HCT116 (cell line): ENCODE measurements at places on chromosomes 5 and 9.

DNA sequence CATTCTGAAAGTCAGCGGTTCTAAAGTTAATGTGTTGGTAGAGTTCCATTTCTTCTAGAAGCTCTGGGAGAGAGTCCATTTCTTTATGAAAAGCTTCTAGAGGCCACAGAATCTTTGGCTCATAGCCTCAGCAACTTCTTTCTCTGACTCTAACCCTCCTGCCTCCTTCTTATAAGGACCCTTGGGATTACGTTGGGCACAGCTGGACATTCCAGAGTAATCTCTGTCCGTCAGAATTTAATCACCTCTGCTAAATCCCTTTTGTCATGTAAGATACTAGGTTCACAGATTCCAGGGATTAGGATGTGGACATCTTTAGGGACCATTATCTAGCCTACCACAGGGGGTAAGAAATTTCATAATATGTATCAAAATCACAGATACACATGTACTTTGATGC lies 22.6 kb upstream of the ANKDD1B start:
- no peak overlapping the region for H3K27ac ChIP-seq
- DNase-seq, result no peak
- no peak overlapping the region for H3K4me3 ChIP-seq
- no peaks in the 10 kb centered on the region for H3K27me3 ChIP-seq

- no peak overlapping the region for H3K27ac ChIP-seq
- H3K4me3 ChIP-seq, result no peak overlapping the region
- no peaks in the 10 kb centered on the region for H3K36me3 ChIP-seq
- H3K27me3 ChIP-seq, result no peaks in the 10 kb centered on the region
- no peaks in the 10 kb centered on the region for H3K4me1 ChIP-seq
- DNase-seq, result no peak
These were observed 14.6 kb downstream of the CCNJL start for GRCh38 chr5:160297776-160298175.

DNA sequence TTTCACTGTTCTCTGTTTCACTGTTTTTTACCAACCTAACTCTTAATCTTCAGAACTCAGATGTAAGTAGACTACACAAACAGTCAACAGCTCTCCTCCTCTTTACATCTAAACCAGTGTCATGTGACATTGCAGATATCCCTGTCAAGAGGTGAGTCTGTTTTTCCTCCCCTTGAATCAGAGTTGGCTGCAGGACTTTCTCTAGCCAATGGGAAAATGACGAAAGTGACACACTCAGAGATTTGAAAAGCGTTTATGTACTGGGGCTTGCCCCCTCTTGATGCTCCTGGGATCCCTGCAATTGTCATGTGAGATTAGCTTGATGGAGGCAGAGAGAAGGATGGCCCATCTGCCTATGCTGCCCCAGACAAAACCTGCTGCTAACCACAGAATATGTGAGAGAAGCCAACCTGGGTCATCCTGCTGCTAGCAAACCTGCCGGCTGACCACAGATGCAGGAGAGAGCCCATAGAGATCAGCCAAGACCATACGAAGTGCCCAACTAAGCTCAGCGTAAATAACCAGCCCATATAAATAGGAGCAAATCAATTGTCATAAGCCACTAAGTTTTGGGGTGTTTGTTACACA lies 111.1 kb downstream of the ASTN2 start:
- no peaks in the 10 kb centered on the region for H3K36me3 ChIP-seq
- no peak overlapping the region for H3K4me3 ChIP-seq
- no peaks in the 10 kb centered on the region for H3K4me1 ChIP-seq
- no peak for DNase-seq

- H3K4me1 ChIP-seq, result no peaks in the 10 kb centered on the region
- no peaks in the 10 kb centered on the region for H3K36me3 ChIP-seq
- no peak for DNase-seq
- no peaks in the 10 kb centered on the region for H3K27me3 ChIP-seq
These were observed 17.0 kb downstream of the ERAP2 start for GRCh38 chr5:96893342-96893741.

GRCh38 chr5:173823721-173824567 lies 64.2 kb upstream of the CPEB4 start:
- H3K27me3 ChIP-seq, result no peaks in the 10 kb centered on the region
- no peak overlapping the region for H3K27ac ChIP-seq
- H3K36me3 ChIP-seq, result no peaks in the 10 kb centered on the region
- no peak for DNase-seq
- no peak overlapping the region for H3K4me3 ChIP-seq

DNA sequence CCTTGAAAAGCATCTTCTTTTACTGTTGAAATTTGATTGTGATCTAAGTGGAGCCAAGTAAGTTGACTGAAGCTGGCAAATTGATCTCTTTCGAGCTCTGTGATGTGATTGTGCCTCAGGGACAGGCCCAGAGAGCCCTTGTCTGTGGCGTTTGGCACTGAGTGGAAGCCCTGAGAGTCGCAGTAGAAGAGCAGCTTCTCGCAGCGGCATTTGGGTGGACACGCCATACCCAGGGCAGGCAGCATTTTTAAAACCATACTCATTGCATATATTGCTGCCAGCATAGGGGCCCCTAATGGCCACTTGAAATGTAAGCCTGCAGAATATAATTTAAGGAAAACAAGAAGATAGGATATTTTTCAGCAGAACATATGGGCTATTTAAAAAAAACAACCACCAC lies 894 bp downstream of the LRRTM2 start:
- H3K27ac ChIP-seq, result no peak overlapping the region
- no peak for DNase-seq
- no peaks in the 10 kb centered on the region for H3K27me3 ChIP-seq
- H3K4me3 ChIP-seq, result no peak overlapping the region

DNA sequence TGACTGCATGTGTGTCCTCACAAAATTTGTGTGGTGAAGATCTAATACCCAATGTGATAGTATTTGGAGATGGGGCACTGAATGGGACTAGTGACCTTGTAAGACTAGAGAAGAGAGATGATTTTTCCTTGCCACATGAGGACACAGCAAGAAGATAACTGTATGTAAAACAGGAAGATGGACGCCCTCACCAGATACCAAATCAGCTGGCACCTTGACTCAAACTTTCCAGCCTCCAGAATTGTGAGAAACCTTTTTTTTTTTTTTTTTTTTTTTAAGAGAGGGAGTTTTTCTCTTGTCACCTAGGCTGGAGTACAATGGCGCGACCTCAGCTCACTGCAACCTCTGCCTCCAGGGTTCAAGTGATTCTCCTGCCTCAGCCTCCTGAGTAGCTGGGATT lies 40.3 kb downstream of the UBTD2 start:
- no peak overlapping the region for H3K4me3 ChIP-seq
- H3K4me1 ChIP-seq, result no peaks in the 10 kb centered on the region
- DNase-seq, result no peak
- no peaks in the 10 kb centered on the region for H3K36me3 ChIP-seq

GRCh38 chr9:21813575-21814473 lies 11.4 kb downstream of the MTAP start:
- peak; percentile 69 for DNase-seq
- no peaks in the 10 kb centered on the region for H3K27me3 ChIP-seq
- peak overlapping the region; percentile 11 for H3K27ac ChIP-seq
- H3K36me3 ChIP-seq, result peaks cover 71% of the 10 kb centered on the region
- H3K4me1 ChIP-seq, result peaks cover 5% of the 10 kb centered on the region; the same call in 1 of the 2 replicates
- H3K4me3 ChIP-seq, result no peak overlapping the region

GRCh38 chr5:8350644-8351339 lies 481.8 kb downstream of the MTRR start:
- H3K27me3 ChIP-seq, result no peaks in the 10 kb centered on the region
- H3K36me3 ChIP-seq, result no peaks in the 10 kb centered on the region
- no peak for DNase-seq
- H3K27ac ChIP-seq, result no peak overlapping the region
- no peak overlapping the region for H3K4me3 ChIP-seq

- H3K36me3 ChIP-seq, result no peaks in the 10 kb centered on the region
- H3K27ac ChIP-seq, result no peak overlapping the region
- no peak overlapping the region for H3K4me3 ChIP-seq
- no peaks in the 10 kb centered on the region for H3K27me3 ChIP-seq
These were observed 69.1 kb upstream of the NR3C1 start for GRCh38 chr5:143472576-143472975.

DNA sequence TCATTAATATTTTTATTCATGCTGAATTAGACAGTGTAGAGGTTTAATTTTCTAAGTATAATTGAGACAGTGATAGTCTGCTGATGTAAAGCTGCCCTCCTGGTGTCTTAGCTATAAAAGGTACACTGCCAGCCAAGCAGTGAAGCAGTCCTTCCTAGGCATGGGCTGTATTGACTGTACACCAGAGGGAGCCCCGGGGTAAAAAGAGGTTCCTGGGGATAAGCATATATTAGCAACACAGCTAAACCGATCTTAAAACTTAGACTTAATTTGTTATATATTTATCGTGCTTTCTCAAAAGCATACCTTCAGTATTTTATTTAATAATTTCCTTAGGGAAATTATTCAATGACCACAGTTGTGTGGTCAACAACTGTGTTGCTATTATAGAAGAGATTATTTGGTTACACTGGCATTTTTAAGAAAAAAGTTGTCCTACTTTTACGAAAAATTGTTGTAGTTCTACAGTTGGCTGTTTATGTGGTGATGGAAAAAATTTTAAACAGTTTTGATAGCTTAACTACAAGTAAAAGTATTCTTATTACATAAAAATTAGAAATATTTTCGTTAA lies 68.8 kb downstream of the ELL2 start:
- no peaks in the 10 kb centered on the region for H3K4me1 ChIP-seq
- H3K27me3 ChIP-seq, result no peaks in the 10 kb centered on the region
- peaks cover under 1% of the 10 kb centered on the region; the same call in 1 of the 2 replicates for H3K36me3 ChIP-seq
- DNase-seq, result peak; percentile 16
- H3K4me3 ChIP-seq, result no peak overlapping the region

GRCh38 chr9:5274770-5275169 lies 29.7 kb downstream of the RLN2 start:
- DNase-seq, result no peak
- no peaks in the 10 kb centered on the region for H3K36me3 ChIP-seq
- no peak overlapping the region for H3K4me3 ChIP-seq
- H3K27ac ChIP-seq, result no peak overlapping the region

- no peaks in the 10 kb centered on the region for H3K4me1 ChIP-seq
- H3K4me3 ChIP-seq, result no peak overlapping the region
These were observed 65.5 kb downstream of the EBF1 start for GRCh38 chr5:159034083-159034824.

DNA sequence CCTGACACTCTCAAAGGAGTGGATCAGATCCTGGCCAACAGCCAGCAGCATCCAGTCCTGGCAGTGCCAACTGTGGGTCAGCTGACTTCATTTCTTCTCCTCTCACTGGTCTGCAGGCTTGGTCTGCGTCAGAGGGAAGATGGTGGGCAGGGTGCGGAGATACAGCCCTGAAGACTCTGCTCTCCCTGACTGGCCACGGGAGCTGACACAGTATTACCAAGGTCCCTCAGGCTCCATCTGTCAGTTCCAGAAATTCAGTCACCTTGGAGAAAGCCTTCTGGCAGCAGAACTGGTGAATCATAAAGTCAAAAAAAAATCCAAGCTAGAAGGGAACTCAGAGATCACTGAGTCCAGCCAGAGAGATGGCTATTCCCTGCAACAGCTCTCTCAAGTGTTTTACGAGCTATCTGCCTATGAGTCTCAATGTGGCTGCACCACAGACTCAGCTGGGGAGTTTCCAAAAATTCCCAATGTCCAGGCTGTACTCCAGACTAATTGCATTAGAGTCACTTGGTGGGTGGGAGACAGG lies 27.9 kb downstream of the C1QTNF2 start:
- H3K27me3 ChIP-seq, result no peaks in the 10 kb centered on the region
- H3K36me3 ChIP-seq, result no peaks in the 10 kb centered on the region
- H3K4me1 ChIP-seq, result no peaks in the 10 kb centered on the region
- no peak overlapping the region for H3K27ac ChIP-seq

- H3K36me3 ChIP-seq, result no peaks in the 10 kb centered on the region
- H3K4me3 ChIP-seq, result no peak overlapping the region
- no peak overlapping the region for H3K27ac ChIP-seq
- no peak for DNase-seq
- H3K4me1 ChIP-seq, result no peaks in the 10 kb centered on the region
These were observed 25.9 kb downstream of the CD14 start for GRCh38 chr5:140607031-140607430.

- peaks cover 19% of the 10 kb centered on the region for H3K4me1 ChIP-seq
- H3K36me3 ChIP-seq, result no peaks in the 10 kb centered on the region
- no peak overlapping the region for H3K4me3 ChIP-seq
These were observed 5.4 kb upstream of the CCDC187 start for GRCh38 chr9:136309101-136309801.

GRCh38 chr9:84241817-84242373 lies 98.7 kb downstream of the SLC28A3 start:
- H3K36me3 ChIP-seq, result no peaks in the 10 kb centered on the region
- no peaks in the 10 kb centered on the region for H3K4me1 ChIP-seq
- H3K27ac ChIP-seq, result no peak overlapping the region
- DNase-seq, result no peak
- H3K4me3 ChIP-seq, result no peak overlapping the region

- no peak overlapping the region for H3K4me3 ChIP-seq
- no peaks in the 10 kb centered on the region for H3K4me1 ChIP-seq
- no peaks in the 10 kb centered on the region for H3K36me3 ChIP-seq
These were observed 92.0 kb downstream of the TMEM232 start for GRCh38 chr5:110634475-110634874.

GRCh38 chr5:175290379-175290778 lies 153.6 kb downstream of the DRD1 start:
- H3K4me3 ChIP-seq, result no peak overlapping the region
- H3K27ac ChIP-seq, result no peak overlapping the region
- H3K36me3 ChIP-seq, result no peaks in the 10 kb centered on the region
- H3K4me1 ChIP-seq, result peaks cover 18% of the 10 kb centered on the region

DNA sequence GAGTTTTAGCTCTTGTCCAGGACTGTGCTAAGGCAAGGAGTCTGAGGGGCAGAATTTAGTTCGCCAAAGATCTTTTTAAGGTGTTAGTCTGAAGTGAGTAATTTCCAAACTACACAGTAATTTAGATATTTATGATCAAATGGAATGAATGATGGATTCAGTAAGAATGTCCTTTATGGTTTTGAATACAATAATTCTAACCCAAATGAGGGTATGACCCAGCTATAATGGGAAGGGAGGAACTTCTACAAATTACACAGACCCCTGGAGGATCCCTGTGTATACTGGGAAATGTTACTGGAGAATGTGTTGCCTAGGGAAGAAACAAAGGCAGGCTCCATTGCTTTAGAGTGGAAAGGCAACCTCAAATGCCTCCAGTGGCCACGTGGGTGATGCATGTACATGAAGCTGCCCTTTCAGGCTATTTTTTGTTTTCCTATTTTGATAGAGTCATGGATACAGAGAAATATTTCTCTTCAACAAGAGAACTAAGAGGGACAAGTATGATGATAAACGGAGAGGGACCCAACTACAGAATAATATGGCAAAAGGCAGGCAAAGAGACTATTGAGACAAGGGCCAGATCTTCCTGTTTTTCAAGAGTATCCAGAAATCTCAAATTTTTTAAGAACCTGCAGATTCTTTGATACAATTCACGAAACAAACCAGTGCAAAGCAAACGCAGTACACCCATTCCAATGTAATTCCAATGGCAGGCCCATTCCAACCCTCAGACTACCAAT lies 25.4 kb downstream of the SLC1A3 start:
- no peaks in the 10 kb centered on the region for H3K27me3 ChIP-seq
- no peak overlapping the region for H3K27ac ChIP-seq
- no peak overlapping the region for H3K4me3 ChIP-seq
- H3K36me3 ChIP-seq, result no peaks in the 10 kb centered on the region

GRCh38 chr5:67246108-67246507 lies 49.5 kb upstream of the CD180 start:
- no peaks in the 10 kb centered on the region for H3K4me1 ChIP-seq
- peak; percentile 53 for DNase-seq
- H3K27ac ChIP-seq, result no peak overlapping the region
